ENCODE measurements at places on chromosomes 1 and 21. TPM values are rescaled to one million over a fixed set of nuclear protein-coding genes. Genes with fewer than 3 reads are reported as not detected.

PSMB2 gene
- 18.3 TPM for total RNA-seq

CGN gene
- under 0.01 TPM for total RNA-seq

HCRTR1 gene
- not detected for total RNA-seq

SLC25A33 gene
- total RNA-seq = 4.8 TPM

PCSK9 gene
- total RNA-seq = 1.0 TPM

SV2A gene
- total RNA-seq = 39.6 TPM

AGMAT gene
- total RNA-seq = 1.0 TPM

VCAM1 gene
- 14.9 TPM for total RNA-seq

WLS gene
- 156 TPM for total RNA-seq

S100A3 gene
- total RNA-seq = 1.8 TPM

ASPM gene
- total RNA-seq = 1.8 TPM

CD164L2 gene
- not detected for total RNA-seq

RAP1GAP gene
- total RNA-seq = 0.26 TPM

LCE1B gene
- total RNA-seq = not detected

OR2L3 gene
- not detected for total RNA-seq

CCDC190 gene
- total RNA-seq = not detected

BRINP2 gene
- 0.26 TPM for total RNA-seq

CNN3 gene
- total RNA-seq = 601 TPM

SLC45A1 gene
- 2.3 TPM for total RNA-seq

CNIH3 gene
- total RNA-seq = 15.7 TPM

CHODL gene
- under 0.01 TPM for total RNA-seq

PLEKHA6 gene
- total RNA-seq = 3.8 TPM

FCRL6 gene
- total RNA-seq = not detected

EIF2D gene
- 50.1 TPM for total RNA-seq

ELAPOR1 gene
- 0.26 TPM for total RNA-seq
